ENCODE measurements at places on chromosomes 11 and 22.

- no peak for DNase-seq
These were observed 13.6 kb upstream of the CD3E start for GRCh38 chr11:118290923-118291322.

DNA sequence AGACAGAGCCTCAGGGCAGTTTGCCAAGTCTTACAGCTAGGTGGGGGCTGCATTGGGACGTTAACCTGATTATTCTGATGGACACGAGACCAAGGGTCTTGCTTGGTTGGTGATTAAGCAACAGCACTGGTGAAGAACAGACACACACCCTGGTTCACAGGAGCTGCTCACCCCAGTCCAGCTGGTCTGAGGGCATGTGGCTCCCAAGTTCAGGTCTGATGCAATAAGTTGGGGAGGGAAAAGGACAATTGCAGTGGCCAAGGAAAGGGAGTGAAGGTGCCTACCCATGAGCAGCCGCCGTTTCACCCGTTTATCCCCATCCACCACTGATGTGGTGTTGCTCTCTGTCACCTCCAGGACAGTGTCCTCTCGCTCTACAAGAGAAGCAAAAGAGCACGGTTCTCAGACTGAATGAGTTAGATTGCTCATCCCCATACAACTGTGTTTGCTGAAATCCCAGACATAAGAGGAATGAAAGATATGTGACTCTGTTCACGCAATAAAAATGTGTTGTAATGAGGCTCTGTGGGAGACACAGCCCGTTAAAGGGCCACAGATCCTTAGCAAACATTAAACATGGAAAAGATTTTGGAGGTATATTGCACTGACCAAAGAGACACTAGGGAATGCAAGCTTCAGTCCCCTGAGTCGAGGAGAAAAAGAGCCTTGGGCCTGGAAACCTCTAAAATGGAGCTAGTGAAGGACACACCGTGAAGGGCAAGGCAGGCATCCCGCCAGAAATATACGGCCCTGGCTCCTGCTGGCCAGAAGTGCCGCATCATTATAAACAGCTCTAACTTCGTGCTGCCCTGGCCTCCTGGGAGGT is 25.6 kb downstream of the SCUBE2 start:
- no peak for DNase-seq

GRCh38 chr11:90593099-90593498 is 370.2 kb upstream of the CHORDC1 start:
- DNase-seq, result no peak

- no peak for DNase-seq
These were observed 37.4 kb downstream of the PDGFB start for GRCh38 chr22:39207141-39208012.

DNA sequence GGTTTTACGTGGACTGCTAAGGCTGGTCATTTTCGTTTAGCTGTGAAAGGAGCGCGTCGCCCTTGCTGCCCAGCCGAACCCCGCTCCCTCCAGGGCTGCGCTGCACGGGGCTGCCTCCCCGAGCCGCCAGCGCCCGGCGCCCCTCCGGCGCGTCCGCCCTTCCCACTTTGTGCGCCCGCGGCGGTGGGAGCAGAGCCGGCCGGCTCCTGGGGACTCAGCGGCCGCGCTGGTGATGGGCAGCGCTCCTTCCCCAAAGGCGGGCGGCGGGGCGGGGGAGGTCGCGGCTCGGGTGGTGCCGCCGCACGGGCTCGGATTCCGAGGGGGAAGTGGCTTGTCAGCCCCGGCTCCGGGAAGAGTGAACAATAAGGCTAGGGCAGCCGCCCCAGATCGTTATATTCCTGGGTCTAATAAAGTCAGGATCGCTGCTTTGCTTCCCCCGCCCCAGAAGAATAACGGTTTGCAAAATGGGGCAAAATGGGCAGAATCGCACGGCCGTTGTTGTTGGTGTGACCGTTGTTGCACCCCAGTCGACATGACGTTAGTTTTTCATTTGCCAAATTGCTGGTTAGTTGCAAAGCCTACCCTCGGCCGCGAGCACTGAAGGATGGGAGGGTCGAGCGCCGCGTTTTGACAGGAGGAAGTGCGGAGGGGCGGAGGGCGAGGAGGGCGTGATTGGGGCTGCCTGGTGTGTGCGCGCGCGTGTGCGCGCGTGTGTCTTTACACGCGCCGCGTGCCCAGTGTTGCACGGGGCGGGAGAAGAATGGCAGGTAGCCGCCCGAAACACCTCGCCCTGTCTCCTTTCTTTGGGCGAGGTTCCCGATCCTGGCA is 745 bp downstream of the NCAM1 start:
- peak; percentile 86 for DNase-seq

GRCh38 chr22:45997777-45998637 is 21.0 kb upstream of the WNT7B start:
- no peak for DNase-seq

GRCh38 chr11:33900159-33900840 is 8.4 kb upstream of the LMO2 start:
- DNase-seq, result no peak

- no peak for DNase-seq
These were observed 17.6 kb upstream of the SPON1 start for GRCh38 chr11:13944911-13945425.

DNA sequence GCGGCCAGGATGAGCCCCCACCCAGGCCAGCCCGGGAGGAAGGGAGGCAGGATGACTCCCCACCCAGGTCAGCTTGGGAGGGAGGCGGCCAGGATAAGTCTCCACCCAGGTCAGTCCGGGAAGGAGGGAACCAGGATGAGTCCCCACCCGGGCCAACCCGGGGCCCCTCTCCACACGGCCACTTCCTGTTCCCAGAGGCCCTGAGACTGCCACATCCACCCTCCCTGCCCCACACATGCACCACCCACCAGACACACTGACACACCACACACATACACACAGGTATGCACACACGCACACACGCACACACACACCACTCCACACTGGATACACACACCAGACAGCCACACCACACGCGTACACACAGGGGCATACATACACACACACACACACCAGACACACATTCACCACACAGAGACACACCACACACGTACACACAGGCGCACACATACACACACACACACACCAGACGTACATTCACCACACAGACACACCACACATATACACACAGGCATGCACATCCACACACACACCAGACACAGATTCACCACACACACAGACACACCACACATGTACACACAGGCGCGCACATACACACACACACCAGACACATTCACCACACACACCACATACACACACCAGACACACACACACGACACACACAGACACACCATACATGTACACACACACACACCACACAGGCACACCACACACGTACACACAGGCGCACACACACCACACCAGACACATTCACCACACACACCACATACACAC is 84.9 kb upstream of the PRR5 start:
- DNase-seq, result no peak

GRCh38 chr11:12007230-12007593 is 1.2 kb downstream of the DKK3 start:
- DNase-seq, result no peak

DNA sequence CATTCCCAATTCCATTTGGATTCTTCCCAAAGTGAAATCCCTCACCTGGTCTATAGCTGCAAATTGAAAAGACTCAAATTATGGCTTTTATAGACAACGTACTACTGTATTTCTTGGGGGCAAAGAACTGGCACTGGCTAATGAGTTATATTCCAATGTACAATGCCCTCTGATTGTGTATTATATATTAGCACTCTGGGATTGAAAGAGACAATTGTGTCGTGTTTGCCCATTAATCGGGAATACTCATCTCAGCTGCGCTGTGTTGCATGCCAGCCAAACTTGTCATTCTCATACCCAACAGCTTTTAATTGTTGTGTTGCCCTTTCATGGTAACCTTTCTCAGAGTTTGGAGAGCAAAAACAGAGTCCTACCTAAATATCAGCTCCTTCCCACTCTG is 55.0 kb upstream of the ZBTB44 start:
- no peak for DNase-seq

GRCh38 chr22:50696251-50696798 is 23.7 kb downstream of the SHANK3 start:
- no peak for DNase-seq

- no peak for DNase-seq
These were observed 191.1 kb downstream of the NTM start for GRCh38 chr11:131561501-131561900.

- DNase-seq, result no peak
These were observed 29.8 kb upstream of the EED start for GRCh38 chr11:86214710-86215109.

GRCh38 chr11:14320020-14320419 is 39.0 kb downstream of the RRAS2 start:
- no peak for DNase-seq

DNA sequence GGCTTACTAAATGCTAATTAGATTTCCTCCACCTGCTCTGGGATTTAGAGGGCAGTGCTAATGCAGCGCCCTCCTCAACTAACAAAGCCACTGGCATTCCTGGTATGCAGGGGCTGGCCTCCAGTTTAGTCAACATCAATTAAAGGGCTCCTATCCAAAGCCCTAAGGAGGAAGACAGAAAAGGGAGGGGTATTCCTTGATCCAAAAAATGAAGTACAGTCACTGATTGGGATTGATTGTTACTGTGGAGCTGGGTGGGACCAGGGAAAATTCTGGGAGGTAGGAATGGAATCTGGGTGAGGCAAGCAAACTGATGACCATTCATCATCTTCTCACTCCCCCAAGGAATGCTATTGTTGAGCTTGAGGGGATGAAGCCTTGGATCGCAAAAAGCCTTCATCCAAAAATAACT is 52.2 kb downstream of the GAB2 start:
- no peak for DNase-seq

DNA sequence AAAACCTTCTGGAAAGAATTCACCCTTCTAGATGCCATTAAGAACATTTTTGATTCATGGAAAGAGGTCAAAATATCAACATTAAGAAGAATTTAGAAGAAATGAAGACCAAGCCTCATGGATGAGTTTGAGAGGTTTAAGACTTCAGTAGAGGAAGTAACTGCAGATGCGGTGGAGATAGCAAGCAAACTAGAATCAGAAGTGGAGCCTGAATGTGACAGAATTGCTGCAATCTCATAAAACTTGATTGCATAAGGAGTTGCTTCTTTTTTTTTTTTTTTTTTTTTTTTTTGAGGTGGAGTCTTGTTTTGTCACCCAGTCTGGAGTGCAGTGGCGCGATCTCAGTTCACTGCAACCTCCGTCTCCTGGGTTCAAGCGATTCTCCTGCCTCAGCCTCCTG is 51.6 kb downstream of the MS4A13 start:
- DNase-seq, result no peak

DNA sequence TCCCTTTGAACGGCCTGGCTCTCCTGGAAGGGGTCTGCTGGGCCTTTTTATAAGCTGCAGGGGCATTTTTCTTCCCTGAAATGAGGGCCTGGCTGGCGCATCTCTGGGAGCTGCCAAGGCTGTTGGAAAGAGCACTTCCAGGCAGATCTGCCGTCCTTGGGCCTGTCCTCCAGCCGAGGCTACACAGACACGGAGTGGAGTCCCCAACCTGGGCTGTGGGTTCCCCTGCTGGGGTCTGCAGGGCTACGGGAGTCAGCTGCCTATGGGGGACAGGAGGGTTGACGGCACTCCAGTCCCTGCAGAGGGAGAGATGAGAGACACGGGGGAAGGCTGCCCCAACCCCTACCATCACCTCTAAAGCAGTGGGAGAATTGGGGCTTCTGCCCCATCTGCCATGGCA is 606.6 kb downstream of the TBC1D22A start:
- DNase-seq, result no peak

- DNase-seq, result no peak
These were observed 15.0 kb downstream of the PLCB3 start for GRCh38 chr11:64266339-64266738.

DNA sequence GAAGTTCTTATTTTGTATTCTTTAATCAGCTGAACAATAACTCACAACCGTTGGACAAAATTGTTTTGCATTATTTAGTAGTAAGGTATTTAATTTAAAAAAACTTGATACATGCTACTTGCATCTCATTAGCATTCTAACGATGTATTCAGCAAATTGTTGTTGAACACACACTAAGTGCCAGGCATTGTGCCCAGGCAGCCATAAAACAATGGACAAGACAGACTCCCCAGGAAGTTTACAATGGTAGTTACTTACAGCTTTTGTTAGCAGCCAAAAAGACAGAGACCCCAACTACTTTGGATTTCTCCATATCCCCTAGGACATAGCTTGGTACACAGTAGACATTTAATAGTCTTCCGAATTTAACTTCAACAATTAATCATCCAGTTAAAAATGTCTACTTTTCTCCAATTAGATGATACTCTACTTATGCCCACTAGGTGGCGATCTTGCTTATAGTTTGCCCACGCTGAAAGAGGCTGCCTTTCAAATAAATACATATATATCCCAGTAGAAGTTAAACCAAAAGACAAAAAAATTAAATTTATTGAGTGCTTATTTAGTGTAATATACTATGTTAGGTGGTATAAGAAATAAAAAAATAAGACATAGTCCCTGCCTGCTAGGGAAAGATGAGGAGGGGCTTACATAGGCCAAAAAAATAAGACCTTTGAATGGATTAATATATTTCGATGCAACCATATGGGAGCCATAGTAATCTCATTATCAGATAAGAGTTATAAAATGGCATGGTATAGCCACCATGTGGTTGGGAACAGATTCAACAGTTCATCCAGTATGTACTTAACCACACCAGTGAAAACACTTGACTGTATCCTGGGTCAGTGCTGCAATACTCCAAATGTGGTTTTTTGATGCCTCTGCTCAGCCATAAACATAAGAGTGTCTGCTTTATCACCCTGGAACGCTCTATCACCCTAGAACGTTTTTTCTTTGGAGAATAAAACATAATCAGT is 2.0 kb upstream of the FJX1 start:
- peak; percentile 70 for DNase-seq

- DNase-seq, result no peak
These were observed 978 bp upstream of the CLDN5 start for GRCh38 chr22:19525116-19525660.

- no peak for DNase-seq
These were observed 59.9 kb downstream of the SLC1A2 start for GRCh38 chr11:35359321-35360054.

DNA sequence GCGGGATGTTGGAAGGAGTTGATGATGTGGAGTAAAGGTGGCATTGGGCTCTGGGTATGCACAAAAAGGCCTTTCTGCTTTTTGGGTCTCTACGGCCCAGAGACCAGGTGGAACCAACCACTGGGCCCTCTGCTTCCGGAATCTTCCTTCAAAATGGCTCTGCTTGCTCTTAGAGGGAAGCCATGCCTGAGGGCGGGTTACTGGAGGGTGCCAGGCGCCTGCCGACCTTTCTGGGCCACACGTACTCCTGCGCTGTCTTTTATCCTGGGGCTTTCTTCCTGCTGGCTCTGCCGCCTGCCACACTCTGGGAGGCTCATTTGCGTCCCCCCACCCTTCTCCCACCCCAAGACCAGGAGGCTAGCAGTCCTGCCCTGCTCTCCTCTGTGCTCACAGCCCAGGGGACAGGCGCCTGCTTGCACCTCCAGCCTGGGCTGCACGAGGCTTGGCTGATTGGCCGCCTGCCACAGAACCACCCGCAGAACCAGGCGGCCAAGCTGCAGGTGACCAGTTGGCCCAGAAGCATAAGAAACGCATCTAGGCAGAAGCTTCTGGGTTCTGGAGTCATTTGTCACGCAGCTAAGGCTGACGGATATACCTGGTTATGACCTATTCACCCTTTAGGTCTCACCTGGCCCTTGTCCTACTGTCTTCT is 536.9 kb downstream of the TBC1D22A start:
- DNase-seq, result no peak

GRCh38 chr11:59173964-59174663 is 2.2 kb downstream of the DTX4 start:
- DNase-seq, result no peak

All from NCI-H1092 treated with DMSO at 0.1 percent for 48 hours (cell line).